AG20443 (cell line): ENCODE measurements at places on chromosomes 2 and 18.
A peak's percentile ranks its signal among the peaks of the same experiment; 100 is the strongest.

DNA sequence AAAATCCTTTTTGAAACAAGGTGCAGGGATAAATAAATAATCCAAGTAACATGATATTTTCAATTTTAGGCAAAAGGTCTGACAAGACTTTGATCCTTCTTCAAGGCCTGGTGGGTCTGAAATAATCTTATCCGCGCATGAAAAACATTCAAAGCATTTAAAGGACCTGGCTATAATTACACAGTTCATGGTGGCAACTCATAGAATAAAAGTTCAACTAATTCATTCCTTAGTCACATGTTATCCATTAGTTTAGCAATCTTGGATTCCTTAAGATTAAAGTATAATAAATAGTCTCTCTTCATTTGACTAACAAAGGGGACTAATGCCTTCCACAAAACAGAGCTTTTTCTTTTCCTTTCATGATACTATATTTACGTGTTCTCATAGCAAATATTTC lies 21.0 kb upstream of the SLC38A11 start:
- no peak for DNase-seq

GRCh38 chr2:222739939-222740338 lies 68.5 kb downstream of the MOGAT1 start:
- no peak for DNase-seq

DNA sequence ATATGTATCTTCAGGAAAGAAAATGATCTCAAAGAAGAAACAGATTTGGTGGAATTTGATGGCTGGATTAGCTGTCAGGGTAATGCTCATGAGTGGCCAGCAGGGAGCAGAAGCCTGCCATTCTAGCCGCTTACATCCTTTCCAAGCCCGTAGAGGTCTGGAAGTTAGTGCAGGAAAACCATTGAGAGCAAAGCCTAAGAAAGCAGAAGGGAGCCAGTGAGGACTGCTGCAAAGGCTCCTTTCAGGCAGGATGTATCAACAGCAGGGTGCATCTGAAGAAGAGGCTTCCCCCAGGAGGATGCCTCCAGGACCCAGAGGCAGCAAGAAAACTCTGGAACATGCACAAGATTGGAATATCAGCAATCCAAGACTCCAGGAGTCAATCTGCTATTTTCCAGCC lies 22.9 kb upstream of the LBH start:
- peak; percentile 80 for DNase-seq

DNA sequence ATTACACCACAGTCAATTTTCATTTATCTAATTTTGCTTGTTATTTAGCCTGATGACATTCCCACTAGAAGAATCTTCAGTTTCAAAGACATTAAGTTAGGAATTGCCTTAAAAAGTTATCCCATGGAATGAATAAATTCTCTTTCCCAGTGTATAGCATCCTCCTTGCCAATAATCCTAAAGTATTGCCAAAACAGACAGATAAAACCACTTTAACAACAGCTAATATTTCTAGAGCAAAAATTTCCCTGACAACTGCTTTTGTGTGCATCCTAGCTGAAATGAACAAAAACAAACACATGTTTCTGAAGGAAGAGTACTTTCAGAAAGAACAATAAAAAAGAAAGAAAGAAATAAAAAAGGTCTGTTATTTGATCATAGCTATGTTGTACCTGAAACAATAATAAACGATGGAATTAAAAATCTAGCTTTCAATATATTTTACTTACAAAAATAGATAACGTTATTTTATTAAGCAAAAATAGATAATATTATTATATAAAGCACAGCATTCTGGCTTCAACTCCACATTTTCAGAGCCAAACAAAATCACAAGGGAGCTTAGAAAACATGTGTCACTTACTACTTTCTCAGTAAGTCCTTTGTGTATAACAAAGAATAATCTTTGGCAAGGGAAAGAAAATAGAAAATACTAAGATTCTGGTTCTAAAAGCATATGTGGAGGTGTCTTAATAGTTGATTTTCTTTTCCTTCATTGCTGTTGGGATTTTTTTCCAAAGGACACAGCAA lies 939.0 kb upstream of the CRIM1 start:
- DNase-seq = no peak

DNA sequence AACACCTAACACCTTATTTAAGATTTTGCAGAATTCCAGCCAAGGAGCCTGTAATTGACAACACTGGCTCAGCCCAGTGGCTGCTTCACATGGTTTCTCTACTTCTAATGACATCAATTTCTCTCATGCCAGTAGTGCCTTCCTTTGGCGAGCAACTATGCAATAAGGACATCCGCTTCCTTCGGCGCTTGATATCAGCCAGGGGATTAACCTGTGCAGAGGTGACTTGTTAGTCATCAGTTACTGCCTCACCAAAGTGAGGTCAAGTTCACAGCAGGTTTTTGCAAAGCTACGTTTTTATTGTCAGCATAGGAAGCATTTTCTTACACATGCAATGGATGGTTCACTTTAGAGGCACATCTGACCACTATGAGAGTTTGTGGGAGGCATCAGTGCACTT lies 24.0 kb upstream of the EDAR start:
- no peak for DNase-seq

DNA sequence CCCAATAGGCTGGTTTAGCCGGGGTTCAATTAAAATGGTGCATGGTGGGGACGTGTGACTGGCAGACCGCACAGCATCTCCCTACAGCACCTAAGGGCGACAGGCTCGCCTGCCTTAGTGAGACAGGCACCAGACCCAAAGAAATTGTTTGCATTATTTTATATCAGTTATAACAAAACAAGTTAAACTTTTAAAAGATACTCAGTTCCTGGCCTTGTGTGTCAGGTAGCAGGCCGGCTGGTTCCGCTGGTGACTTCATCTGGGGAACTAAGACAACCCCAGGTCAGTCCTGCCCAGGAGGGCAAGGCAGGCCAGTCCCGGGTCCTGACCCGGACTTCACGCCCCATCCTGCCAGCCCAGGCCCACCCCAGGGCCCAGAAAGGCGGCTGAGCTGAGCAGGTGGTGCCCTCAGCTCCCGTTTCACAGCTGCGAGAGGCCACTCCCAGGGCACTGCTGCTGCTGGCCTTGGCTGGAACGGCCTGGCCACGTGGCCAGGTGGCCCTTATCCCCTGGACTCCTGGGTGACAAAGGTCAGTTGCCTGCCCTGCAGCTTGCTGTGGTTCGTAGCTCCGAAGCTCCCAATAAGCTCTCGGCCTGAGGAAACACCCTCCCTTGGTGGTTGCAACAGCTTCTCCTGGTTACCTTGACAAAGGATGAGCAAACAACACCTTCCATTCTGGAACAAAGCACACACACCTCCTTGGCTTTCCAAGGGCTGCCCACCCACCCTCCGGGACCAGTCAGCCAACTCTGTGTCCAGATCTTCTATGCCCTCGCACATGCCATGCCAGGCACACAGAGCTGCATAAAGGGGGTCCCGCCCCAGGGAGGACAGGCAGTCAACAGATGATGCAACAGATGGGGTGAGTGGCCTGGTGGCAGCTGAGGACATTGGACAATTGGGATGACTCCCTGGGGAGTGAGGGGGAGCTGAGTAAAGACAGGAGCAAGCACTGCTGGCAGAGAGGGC lies 11.3 kb upstream of the AGXT start:
- no peak for DNase-seq

DNA sequence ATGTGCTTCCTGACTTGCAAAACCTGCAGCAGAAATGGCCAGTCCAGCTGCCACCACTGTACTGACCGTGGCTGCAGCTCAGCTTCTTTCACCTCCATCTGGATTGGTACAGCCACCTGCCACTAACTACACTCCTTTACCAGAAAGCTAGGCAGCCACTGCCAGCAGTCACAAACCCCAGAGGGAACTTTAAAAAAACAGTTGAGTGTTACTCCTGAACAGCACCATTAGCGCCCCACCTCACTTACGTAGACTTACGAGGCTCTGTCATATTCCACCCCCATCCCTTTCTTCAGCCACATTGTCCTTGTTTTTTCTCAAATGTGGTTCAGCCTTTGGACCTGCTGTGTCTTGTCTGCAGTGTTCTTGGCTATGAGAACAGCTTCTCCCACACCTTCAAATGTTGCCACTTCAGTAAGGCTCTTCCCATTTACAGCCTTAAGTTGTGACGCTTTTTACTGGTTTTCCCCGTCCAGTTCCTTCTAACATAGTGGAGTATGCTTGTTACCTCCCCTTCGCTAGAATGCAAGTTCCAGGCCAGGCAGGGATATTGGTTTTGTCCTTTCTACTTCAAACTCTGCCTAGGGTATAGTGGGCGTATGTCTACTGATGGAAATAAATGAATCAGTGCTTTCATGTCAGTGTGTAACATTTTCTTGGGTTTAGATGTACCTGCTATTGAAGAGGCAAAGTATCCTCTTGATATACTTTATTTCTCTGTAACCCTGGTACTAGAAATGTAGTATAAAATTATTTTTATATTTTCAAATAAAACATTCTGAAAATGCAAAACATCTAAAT lies 17.0 kb downstream of the HNRNPA3 start:
- DNase-seq = no peak

DNA sequence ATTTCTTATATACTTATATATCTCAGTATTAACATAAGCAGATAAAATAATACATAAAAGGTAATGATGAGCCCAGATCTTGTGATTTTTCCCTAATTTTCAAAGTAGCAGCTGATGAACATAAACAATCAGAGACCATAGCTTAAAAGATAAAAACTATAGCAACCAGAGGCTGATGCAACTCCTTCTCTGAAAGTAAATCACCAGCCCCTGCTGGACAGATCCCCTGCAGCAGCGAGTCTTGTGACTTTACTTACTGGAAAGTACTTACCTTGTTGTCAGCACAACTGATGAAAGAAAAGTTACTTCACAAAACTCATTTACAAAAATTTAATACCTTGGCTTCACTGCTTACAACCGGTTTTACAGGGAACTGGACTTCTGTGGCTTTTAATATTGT lies 67.3 kb downstream of the GORASP2 start:
- DNase-seq = no peak

DNA sequence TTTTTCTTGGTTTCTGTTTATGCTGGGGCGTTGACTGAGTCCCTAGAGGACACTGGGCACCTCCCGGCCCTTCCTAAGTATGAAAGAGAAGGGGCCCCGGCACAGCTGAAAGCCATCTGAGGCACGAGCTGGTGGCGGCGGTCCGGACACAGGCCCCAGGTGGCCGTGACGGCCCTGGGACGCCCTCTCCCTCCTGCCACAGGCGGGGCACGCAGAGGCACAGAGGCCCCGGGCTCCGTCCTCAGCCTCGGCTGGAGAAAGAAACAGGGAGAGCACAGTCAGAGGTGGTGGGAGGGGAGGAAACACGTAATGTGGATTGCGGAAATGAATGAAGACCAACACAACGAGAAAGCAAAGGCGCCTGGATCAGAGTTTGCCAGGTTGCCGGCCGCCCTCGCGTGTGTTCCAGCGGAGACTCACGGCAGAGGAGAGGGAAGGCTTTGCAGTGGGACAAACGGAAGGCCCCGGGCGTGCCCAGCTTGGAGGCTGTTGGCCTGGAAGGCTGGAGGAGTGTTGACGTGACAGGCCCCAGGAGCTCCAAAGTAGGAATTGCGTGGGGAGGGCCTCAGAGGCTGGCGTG lies 119.1 kb downstream of the PTGR3 start:
- DNase-seq = no peak

- no peak for DNase-seq
Observed at GRCh38 chr2:231228223-231228622, 29.8 kb downstream of the ARMC9 start.

DNA sequence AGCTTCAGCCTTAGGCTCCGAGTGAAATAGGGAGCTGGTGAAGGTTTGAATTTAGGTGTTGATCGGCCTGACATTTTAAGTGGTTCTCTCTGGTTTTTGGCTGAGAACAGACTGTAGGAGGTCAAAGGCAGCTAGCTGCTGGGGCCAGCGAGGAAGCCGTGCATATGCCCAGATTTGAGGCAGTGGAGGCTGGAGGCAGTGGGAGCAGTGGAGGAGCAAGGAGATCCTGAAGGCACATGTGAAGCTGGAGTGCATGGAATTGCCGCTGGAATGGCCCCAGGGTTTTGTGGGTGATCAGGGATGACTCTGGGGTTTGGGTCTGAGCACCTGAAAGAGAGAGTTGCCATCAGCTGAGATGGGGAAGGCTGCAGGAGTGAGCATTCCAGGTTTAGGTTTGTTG lies 25.1 kb downstream of the STEAP3 start:
- DNase-seq = no peak

- DNase-seq = no peak
Observed at GRCh38 chr18:33571998-33572787, 5.8 kb upstream of the ASXL3 start.

GRCh38 chr2:61529944-61530735 lies 8.0 kb downstream of the XPO1 start:
- DNase-seq = no peak

DNA sequence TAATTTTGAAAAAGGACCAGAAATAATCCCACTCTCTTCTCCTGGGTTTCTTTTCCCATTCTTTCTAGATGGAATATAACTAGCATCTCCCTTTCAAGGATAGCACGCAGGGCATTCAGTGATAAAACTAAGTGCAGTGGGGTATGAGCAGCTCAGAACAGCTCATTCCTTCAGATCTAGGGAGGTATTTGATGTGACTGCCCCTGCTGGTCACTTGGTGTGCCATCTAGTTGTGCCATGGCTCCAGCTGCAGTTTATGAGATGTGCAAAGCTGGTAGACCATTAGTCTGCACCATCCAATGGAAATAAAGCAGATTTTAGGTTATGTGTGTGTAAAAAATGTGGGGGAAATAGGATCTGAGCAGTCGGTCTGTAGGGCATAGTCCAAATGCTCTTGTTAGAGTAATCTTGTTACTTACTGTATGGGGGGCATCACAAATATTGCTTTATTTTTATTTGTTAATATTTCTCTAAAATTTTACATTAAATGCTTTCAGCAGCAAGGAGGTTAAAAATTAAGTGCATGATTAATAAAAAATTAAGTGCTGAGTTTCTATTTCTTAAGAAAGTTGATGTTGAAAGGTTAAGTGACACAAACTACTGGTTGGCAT lies 38.9 kb downstream of the CTAGE1 start:
- DNase-seq = peak; percentile 61

GRCh38 chr2:223486751-223487150 lies 115.4 kb downstream of the SCG2 start:
- DNase-seq = no peak

DNA sequence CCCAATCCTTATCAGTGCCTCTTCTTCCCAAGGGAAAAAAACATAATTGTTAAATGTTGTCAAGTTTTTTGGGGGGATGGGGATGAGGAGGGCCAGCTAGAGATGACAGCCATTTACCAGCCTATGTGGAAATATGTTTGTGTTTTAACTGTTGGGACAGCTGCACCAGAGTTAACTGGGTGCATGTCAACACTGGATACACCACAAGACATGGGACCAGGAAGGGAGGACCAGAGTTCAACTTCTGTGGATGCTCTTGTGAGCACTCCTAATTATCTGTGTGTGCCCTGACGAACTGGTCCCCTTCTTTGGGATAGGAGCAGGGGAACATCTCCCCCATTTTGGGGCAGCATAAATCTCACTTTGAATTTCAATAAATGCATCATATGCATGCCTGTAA lies 66.1 kb upstream of the FZD5 start:
- no peak for DNase-seq

GRCh38 chr2:11582862-11583752 lies 49.3 kb downstream of the GREB1 start:
- peak; percentile 52 for DNase-seq

GRCh38 chr2:240419271-240419670 lies 16.2 kb upstream of the GPC1 start:
- no peak for DNase-seq
